Endothelial cell of umbilical vein (primary cell): ENCODE measurements at places on chromosomes 12 and 14.
A peak's percentile ranks its signal among the peaks of the same experiment; 100 is the strongest.

DNA sequence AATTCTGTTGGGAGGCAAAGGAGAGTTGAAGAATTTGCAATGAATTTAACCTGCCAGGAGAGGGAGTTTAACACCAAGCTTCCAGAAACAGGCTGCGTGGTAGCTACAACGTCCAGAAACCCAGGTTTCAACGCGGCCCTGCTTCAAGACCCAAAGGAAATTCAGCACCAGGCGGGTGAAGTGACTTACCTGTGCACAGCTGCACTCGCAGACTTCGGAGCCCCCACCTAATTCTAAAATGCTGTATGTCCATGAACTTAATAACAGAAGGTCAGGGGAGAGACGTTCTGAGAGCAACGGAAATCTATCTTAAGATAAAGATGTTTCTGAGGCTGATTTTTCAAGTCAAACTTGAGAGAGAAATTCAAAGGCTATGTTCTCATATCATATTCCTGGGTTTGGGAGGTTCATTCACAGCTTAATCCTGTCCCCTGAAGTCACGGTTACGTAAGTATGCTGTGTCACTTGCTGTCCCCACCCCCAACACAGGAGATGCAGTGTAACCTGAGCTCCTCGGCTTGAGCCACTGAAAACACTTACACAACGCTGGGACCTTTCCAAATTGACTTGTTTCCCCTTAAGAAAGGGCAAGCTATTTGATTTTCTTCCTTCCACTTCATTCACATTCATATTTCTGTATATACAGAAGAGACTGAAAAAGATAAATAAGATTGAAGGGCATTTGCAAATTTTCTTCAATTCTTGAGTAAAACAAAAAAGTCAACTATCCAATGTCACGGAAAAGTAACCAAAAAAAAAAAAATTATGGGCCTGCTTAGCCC is 22.7 kb downstream of the CLIP1 start:
- DNase-seq = peak; percentile 82

DNA sequence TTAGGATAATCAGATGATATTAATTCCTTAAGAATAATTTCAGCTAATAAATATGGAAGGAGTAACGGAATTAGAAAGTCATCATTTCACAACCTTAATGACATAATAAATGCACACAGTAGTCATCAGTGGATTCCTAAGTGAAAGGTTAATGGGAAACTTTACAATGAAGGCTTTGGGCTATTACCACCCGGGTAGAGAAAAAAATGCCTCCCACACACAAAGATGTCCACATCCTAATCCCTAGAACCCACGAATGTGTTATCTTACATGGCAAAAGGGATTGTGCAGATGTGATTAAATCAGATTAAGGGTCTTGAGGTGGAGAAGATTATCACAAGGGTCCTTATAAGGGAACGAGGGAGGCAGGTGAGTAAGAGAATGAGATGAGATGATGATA is 5.6 kb downstream of the TMED10 start:
- no peak for DNase-seq

- no peak for DNase-seq
Observed at GRCh38 chr12:57162553-57163125, 15.2 kb upstream of the LRP1-AS start.

- DNase-seq = peak; percentile 33
Observed at GRCh38 chr12:62256408-62257096, 3.7 kb upstream of the USP15 start.

GRCh38 chr14:52125885-52126284 is 57.0 kb upstream of the NID2 start:
- no peak for DNase-seq

GRCh38 chr12:113155646-113156045 is 6.1 kb downstream of the CFAP73 start:
- DNase-seq = no peak

DNA sequence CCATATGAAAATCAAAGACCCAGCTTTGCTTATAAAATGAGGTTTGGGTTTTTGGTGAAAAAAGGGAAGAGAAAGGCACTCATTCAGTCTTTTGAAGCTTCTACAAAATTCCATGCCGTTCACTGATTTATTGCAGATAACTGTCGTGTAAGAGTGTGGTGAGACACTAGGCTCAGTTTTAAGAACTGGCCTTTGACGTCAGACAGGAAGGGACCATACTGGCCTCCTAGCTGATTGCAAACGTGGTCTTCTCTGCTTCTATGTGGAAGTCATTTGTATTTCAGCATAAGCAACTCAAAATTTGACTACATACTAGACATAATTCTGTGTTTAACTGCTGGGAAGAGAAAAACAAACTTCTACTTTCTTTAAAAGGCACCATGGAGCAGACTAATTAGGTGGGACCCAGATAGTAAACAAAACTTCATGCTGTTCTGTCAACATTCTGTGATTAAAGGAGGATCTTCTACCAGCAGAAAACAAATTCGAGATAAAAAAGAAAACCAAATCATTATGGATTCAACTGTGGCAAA is 168.7 kb downstream of the TTC7B start:
- no peak for DNase-seq

DNA sequence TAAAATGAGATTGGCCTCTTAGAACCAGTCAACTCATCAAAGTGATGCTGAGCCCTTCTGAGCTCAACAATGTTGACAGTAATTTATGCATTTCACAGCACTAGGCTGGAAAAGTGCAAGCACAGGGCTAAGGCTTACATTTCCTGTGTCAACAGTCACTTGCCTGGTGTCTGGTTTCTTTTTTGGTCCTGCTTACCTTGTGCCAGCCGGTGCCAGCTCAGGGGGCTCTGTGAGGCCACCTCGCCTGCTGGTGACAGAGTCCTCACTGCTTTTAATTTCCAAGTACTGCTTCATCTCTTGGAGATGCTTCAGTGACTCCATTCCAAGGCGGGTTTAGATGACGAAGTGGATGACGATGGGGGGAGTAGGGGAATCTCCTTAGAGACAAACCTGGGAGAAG is 53.1 kb upstream of the KCNA1 start:
- no peak for DNase-seq

GRCh38 chr12:64610079-64610659 is at the start of gene RASSF3:
TSS of gene RASSF3 (plus strand) at chr12:64610495. CDS start at chr12:64610633, 138 bp downstream.
- peak; percentile 79 for DNase-seq

DNA sequence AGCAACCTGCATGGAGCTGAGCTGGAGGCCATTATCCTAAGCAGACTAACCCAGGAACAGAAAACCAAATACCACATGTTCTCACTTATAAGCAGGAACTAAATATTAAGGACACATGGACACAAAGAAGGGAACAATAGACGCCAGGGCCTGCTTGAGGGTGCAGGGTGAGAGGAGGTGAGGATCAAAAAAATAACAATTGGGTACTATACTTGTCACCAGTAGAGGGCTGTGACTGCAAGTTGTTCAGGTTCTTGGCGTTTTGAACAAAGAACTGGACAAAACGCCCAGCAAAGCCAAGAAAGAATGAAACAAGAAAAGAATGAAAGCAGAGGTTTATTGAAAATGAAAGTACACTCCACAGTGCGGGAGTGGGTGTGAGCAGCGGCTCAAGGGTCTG is 208.5 kb upstream of the NEDD1 start:
- no peak for DNase-seq

- no peak for DNase-seq
Observed at GRCh38 chr12:55636116-55636655, 506 bp upstream of the OR10P1 start.

GRCh38 chr14:80049055-80049454 is 162.2 kb downstream of the DIO2 start:
- DNase-seq = no peak

DNA sequence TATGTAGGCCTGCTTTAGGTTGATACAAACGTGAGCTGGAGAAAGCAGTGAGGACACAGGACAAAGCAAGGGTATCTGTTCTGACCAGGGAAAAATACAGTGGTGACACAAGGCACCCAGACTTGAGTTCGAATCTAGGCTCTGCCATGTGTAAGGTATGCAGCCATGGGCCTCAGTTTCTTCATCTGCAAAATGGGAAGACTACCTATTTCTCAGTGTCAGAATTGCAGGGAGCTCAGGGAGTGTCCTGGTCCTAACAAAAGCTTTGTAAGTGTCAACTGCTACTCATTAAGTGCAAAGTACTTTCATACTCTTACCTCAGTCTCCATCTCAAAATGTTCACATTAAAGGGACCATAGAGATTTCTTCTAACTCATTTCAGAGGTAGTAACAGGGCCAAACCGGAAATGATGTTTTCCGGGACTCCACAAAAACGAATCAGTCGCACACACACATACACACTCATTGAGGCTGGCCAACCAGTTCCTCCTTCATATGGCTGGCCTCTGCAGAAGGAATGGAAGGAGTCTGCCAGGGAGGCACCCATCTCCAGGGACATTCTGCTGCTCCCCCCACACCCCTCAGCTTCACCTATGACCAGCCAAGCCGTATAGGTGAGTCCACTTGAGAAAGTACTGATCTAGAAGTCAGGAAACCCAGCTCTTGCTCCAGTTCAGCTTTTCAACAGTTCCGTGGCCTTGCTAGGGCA is 7.8 kb downstream of the CTDSP2 start:
- peak; percentile 76 for DNase-seq

DNA sequence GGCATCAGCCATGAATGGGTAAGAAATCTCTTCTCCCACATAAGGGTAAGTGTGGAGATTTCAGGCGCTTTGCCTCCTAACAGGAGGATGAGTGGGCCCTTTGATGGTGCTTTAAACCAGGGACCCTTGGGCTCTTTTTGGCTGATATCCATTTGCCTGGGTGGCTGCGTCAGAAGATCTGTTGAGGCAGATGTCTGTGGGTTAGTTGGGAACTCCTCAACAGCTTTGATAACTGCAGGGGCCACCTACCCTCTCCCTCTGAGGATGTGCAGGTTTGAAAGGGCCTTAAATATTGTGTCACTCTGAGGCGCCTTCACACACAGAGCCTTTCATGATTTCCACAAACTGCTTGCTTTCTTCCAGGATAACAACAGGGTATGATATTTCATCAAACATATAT is 210.7 kb downstream of the PPM1H start:
- no peak for DNase-seq

GRCh38 chr12:86249851-86250250 is 6.3 kb downstream of the MGAT4C start:
- no peak for DNase-seq

GRCh38 chr14:64126548-64126947 is 167.6 kb downstream of the ESR2 start:
- DNase-seq = no peak

GRCh38 chr14:31059152-31059924 is 33.2 kb upstream of the STRN3 start:
- no peak for DNase-seq

GRCh38 chr12:114998750-114999128 is 314.8 kb upstream of the TBX3 start:
- no peak for DNase-seq

GRCh38 chr14:87745507-87746118 is 247.4 kb downstream of the GALC start:
- DNase-seq = no peak

DNA sequence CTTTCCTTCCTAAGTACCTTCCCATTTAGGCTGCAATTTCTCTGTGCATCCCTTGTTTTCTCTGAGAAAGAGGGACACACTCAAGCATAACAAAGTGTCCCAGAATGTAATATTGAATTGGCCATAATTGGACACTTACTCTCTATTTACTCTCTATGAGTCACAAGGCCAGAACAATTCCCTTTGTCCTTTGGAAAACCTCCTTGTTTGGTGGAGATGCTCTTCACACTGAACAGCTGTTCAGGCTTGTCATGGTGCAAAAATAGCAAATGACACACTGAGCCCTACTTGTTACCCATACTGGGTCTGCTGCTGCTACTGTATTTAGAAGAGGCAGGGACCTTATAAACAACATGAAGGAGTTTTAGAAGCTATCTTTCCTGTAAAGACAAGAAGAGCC is 1590.5 kb upstream of the TMEM132C start:
- no peak for DNase-seq

- DNase-seq = peak; percentile 1
Observed at GRCh38 chr12:34021071-34021470, 1.2 kb upstream of the ALG10 start.

GRCh38 chr12:106149096-106149784 is 10.5 kb upstream of the NUAK1 start:
- peak; percentile 59 for DNase-seq

GRCh38 chr14:105195522-105196264 is 14.6 kb upstream of the NUDT14 start:
- DNase-seq = peak; percentile 57

- peak; percentile 77 for DNase-seq
Observed at GRCh38 chr14:75307700-75308379, 29.2 kb downstream of the FOS start.

- no peak for DNase-seq
Observed at GRCh38 chr12:90972226-90972625, 17.2 kb upstream of the CCER1 start.

DNA sequence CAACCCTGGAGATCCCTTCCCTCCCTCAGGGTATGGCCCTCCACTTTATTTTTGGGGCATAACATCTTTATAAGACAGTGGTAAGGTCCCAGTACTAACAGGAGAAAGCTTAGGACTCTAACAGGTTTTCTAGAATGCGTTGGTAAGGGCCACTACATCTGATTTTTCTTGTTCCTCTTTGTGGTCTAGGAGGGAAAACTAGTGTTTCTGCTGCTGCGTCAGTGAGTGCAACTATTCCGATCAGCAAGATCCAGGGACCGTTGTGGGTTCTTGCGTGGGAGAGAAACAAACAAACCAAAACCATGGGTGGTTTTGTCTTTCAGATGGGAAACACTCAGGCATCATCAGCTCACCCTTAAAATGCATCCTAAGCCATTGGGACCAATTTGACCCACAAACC is 123.6 kb upstream of the SLC16A7 start:
- no peak for DNase-seq

GRCh38 chr12:105026411-105026810 is 40.3 kb downstream of the NOPCHAP1 start:
- no peak for DNase-seq

DNA sequence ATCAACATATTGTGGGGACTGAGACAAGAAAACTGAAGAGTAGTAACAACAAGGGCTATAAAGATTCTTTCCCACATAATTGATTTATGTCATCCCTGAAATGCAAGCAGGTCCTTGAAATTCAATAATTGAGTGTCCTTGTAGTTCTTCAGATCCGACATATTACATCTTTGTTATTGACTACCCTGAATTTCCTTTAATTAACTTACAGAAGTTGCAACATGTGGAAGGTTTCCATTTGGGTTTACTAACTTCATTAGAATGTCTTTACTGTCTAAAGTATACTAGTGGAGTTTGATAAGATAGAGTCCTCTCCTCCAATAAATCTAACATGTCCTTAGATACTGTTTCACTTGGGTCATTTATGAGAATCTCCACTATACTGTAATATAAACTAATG is 951.8 kb downstream of the SLC6A15 start:
- no peak for DNase-seq

DNA sequence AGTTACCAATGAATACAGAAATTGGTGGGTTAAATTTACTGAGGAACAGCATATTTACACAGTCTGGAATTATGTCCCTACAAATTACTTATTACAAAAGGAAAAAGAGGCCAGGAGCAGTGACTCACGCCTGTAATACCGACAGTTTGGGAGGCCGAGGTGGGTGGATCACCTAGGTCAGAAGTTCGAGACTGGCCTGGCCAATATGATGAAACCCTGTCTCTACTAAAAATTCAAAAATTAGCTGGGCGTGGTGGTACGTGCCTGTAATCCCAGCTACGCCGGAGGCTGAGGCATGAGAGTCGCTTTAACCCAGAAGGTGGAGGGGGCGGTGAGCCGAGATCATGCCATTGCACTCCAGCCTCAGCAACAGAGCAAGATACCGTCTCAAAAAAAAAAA is 52.6 kb downstream of the HECTD1 start:
- DNase-seq = no peak
